Pons (tissue), 1 donor: ENCODE measurements at places on chromosomes 5 and 9.

GRCh38 chr9:137606005-137606621, 627 bp downstream of the ARRDC1 start:
- no peak for DNase-seq

- DNase-seq = no peak
Measured at GRCh38 chr5:156119692-156120091, 207.3 kb upstream of the SGCD start.

DNA sequence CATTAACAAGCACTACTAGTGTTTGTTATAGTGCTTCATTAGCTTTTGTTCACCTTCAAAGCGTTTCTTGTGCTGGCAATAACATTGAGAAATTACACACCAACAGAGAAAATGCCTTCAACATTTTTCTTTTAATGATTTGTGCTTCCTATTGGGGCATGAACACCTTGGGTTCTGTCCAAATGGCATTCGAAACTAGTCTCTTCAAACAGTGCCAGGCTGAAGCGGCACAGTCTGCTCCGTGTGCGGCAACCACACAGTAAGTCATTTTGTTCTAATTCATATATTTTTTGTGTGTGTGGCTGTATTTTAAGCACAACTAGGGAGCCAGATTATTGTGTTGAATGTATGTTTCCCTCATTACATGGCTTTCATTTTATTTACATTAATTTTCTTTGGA, 414.7 kb upstream of the SGCD start:
- no peak for DNase-seq

DNA sequence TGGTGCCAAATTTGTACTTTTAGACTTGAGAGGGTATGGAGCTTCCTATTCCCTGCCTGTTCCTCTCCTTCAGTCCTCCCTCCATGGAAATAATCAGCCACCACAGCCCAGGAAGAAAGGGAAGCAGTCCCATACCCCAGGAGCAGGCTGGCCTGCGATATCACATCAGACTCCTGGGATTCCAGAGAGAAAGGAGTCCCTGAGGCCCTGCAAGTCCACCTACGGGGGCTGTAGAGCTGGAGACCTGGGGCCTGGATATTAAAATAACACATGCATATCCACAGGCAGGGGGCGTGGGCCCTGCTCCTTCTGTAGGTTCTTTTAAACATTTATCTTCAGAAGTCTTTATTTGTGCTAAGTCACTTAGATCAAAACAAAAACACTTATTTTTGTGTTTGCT, 117.2 kb downstream of the TMEM174 start:
- no peak for DNase-seq

- no peak for DNase-seq
Measured at GRCh38 chr9:105280691-105281090, 36.2 kb downstream of the SLC44A1 start.

DNA sequence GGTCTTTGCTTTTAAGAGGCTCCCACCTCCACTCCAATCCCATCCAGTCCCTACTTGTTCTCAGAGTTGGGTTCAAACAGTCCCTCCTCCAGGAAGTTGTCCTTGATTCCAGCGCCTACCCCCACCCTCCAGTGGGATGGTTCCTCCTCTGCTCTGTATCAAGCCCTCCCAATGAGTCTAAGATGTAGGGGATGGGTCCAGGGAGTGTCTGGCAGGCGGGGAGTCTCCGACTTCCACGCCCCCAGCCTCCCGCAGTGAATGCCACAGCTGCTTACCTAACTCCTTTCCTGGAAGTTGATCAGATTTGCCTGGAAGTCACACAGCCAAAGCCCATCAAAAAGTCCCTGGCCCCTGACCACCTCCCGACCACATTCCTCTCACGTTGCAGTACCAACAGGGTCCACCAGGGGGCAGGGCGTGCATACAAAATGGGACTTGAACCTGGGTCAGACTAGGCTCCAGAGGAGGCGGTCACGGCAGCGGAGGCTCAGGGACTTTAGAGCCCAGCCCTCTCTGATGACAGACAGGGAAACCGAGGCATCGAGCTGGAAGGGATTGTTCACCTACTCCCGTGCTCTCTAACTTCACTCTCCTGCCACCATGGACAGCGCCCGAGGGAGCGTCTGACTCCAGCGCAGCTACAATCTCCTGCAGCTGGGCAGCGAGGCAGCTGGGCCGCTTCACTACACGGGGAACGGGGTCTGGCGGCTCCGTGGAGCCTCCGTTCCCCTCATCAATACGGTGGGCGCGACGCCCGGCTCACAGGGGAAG, 25.0 kb upstream of the TDRD7 start:
- DNase-seq = peak; percentile 56

DNA sequence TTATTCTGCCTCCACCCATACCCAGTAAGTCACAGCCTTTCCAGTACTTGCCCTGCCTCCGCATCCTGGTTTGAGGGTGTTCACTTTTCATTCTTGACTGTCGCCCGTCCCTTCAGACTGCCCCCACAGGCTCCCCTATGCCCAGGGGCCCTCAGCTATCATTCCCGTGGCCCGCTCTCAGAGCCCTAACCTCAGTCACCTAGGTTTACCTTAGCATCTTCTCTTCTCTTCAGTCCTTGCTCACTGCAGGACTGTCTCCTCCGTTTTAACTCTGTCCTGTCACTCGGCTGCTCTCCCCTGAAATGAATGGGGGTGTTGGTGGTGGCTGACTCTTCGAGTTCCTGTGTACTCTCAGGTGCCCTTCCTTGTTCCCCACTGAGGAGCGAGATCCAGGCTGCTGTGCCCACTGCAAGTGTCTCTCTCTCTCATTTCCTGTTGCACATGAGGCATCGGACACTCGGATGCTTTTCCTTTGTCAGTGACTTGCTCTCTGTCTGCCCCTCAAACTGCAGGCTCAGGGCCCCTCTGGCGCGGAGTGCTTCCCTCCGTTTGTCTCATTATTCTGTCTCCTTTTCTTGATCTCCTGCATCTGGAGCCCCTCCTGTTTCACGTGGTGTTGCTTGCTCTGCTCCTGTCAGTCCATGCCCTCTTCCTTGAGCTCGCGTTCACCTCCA, 89.8 kb downstream of the CACNA1B start:
- DNase-seq = no peak

- no peak for DNase-seq
Measured at GRCh38 chr9:99760421-99760820, 61.3 kb upstream of the NR4A3 start.

DNA sequence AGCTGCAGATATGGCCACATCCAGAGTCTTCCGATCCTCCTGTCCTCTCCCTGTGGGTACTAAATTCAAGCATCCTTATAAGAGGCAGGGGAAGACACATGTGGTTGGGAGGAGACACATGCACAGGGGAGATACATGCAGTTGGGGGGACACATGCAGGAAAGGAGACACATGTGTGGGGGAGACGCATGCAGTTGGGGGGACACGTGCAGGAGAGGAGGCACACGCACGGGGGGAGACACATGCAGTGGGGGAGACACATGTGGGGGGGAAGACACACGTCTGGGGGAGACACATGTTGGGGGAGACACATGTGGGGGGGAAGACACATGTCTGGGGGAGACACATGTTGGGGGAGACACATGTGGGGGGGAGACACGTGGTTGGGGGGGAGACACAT, 21.2 kb upstream of the OLFM1 start:
- DNase-seq = no peak

DNA sequence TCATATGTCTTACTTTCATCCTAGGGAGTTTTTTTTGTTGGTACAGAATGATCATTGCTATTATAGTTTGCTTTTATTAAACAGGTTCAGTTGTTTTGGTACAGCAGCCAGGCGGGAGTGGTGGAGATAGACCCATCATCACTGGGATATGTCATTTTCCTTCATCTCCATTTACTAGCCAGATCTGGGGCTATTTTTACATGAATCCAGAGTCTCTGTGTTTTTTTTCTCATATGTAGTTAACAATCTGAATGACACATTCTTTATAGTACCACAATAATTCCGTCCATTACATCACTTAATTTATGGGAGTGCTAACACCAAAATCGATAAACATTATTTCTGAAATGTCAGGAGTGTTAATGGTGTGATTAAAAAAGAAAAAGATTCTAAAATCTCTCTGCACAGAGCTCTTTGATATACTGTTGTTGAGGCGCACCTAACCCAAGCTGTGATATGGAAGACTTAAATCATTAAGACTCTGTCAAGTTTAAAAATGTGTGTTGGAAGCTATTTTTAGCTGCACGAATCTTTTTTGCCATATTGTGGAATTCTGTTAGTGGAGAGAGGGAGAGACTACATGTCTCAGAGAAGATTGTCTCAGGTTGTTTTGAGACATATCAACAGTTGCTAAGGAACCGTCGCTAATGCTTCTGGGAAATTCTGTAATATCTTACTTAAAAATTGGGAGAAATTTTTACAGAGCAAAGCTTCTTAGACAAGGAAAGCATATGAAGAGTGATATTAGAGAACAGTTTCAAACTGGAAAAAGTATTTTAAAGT, 59.6 kb downstream of the RPS23 start:
- no peak for DNase-seq

GRCh38 chr5:93582677-93583438, at the start of gene NR2F1:
NR2F1 (plus strand) TSS chr5:93583222; CDS start chr5:93585024, 1,802 bp downstream.
- DNase-seq = peak; percentile 83

DNA sequence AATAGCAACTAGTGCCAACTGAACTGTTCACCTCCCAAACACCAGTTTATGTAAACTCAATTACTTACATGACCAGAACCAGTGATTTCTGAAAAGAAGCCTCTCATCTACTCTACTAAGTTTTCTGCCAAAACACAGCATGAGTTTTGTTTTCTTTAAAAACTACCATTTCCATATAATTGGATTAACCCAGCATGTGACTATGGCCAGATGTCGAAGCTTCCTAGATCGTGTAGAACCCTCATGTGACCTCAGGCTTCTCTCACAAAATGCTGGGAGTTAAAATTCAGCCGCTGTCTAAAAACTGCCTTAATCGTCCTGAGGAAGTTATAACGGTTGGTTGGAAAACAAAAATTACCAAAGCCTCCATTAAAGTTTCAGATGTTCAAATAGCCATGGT, 303.5 kb downstream of the IRX1 start:
- DNase-seq = no peak

- no peak for DNase-seq
Measured at GRCh38 chr9:29976981-29977380, 2403.7 kb upstream of the C9orf72 start.

DNA sequence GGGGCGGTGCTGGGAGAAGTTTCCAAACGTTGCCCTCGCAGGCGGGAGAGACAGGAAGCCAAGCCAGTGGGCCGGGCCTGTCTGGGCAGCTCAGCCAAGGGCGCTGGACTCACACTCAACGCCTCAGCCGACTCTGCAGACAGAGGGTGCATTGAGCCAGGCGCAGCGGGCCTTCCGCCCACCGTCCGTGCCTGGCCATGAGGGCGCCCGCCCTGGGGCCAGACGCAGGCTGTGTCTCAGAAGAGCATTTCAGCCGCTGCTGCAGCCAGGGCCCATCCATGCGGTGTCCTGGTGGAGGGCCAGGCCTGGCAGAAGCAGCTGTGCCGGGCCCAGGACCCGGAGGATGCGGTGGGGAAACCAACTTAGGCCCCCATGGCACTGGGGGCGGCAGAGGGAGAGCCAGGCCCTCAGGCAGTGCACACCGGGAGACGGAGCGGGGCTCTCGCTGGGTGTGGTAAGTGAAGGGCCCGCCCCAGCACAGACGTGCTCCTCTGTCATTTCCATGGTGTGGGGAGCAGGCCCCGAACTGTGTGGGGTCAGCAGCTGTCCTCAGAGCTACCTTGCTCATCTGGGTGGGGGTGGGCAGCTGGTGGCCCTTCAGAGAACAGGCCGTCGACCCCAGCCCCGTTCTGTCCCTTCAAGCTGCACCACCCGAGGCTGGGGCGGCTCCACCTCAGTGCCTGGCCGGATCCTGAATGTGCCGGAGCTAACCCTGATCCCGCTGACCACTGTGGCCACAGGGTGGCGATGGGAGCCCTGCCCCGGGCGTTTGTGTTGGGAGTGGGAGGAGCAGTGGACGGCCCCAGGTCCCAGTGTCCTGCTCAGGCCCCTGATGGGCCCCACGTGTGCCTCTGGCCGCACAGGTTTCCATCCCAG, 18.0 kb downstream of the DNLZ start:
- DNase-seq = peak; percentile 90

GRCh38 chr5:177327539-177328522, 16.1 kb upstream of the MXD3 start:
- no peak for DNase-seq

GRCh38 chr5:169629847-169630548, 7.1 kb upstream of the DOCK2 start:
- DNase-seq = no peak

DNA sequence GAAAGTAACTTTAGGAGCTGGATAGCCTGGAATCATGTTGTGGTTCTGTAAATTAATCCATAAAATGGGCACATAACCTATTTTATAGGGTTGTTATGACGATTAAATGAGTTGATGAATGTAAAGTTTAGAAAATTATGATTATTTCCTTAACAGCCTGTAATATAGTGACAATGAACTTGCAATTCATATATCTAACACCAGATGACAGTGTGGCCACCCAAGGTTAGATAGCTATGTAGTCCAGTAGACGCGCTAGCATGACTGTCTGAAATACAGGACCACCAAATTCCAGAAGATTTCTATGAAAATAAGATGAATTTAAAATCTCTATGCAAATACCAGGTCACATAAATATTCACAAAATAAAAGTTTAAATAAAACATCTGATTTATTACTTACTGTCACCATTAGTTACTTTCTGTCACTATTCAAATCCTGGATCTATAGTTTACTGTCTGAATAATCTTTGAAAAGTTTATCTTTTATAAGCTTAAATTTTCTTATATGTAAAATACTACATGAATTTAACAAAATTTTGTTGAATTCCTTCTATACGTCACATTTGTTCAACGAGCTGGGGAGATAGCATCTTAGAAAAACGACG, 26.1 kb upstream of the MACIR start:
- peak; percentile 48 for DNase-seq

GRCh38 chr5:34863946-34864345, 25.0 kb downstream of the TTC23L start:
- no peak for DNase-seq

DNA sequence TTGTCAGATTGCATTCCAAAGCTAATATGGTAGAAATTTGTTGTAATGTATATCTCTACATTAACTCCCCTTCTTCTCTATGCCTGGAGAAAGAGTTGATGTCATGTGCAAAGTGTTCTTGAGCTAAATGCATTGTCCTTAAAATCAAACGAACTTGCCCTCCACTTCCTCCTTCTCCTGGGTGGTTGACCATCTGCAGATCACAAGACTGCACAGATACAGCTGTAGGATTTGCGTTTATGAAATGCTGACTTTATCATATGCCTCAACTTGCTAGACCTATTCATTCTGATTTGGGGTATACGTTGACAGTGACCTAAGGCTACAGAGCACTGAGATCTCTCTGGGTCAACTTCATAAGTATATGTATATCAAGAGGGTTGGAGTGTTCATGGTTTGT, 8.3 kb downstream of the TRIM32 start:
- no peak for DNase-seq

GRCh38 chr5:60883229-60883628, 39.2 kb upstream of the ELOVL7 start:
- peak; percentile 38 for DNase-seq
